ENCODE measurements at places on chromosomes 4 and X.

- no peak for DNase-seq
Measured at GRCh38 chr4:3879681-3880614, 113.8 kb downstream of the ADRA2C start.

- DNase-seq: no peak
Measured at GRCh38 chrX:17376431-17377077, 1.6 kb downstream of the NHS start.

DNA sequence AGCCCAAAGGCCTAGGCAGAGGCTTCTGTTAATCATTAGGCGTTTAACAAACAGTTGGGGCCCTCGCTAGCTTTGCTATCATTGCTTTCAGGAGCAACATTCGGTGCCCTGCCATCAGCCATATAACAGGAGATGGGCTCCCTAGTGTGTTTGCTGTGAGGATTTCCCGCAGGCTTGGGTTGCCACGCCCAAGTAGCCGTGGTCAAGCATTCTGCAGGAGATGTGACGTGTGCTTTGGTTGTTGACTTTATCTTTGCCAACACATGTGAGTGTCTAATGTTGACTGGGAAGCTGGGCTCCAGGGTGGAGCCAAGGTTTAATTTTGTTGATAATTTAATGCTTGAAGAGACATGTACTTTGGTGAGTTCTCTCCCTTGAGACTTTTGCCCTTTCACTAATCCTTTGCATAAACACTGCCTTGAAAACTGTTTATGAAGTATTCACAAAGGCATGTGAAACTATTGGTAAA is 184.6 kb upstream of the KIT start:
- no peak for DNase-seq

DNA sequence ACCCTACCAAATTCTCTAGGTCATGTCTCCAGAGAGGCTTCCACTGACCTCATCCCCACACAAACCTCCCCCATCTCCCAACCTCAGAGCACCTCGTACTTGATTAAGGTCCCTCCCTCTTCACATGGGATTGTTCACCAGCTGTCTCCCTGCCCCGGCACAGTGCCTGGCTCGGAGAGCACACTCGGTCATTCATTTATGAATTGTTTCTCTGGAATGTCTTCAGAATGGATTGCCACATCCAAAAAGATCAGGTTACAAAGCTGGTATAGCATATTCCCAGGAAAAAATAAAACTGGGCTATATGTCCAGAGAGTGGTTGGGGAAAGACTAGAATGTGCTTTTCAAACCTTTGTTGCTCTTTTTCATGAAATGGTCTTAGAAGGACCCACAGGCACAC is 21.6 kb downstream of the JAKMIP1 start:
- DNase-seq: no peak

DNA sequence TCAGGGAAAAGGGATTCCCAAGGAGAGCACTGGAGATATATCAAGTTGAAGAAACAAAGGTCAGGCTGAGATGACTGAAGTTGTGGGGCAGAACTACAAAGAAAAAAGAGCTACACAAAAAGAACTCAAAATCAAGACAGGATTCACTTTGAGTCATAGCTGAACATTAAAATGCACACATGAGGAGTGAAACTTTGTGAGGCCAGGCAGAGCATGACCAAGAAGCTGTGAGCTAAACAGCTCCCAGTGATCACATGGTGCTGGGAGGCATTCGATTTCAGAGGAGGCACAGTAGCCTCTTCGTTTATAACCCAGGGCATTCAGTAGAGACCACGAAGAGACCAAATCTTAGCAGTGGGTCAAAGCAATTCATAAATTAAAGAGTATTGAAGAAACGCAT is 145.3 kb downstream of the ATRX start:
- DNase-seq: no peak

- DNase-seq: no peak
Measured at GRCh38 chr4:24042094-24042493, 152.2 kb upstream of the PPARGC1A start.

GRCh38 chrX:150558424-150558823 is 10.0 kb upstream of the MTM1 start:
- no peak for DNase-seq

- DNase-seq: no peak
Measured at GRCh38 chr4:45477311-45477733, 646.5 kb downstream of the GABRG1 start.

DNA sequence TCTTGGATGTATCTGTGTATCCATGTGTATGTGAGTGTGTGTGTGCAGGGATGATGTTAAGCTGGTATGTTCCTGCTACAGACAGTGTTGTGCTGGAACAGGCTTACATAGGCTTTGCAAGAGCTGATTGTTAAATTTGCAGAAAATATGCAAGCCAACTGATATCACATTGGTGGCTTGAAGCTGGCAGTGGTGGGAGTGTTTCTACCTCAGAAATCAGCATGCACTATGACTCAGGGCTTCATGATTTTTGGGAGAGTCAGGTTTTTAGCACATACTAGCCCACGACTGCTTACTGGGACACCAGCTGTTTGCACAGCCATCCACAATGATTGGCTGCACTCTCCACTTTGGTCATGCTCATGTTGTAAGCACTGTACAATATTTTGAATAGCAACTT is 261.8 kb downstream of the DHX15 start:
- DNase-seq: no peak

Measured in thymus (tissue), 14 donors.